ENCODE measurements at places on chromosomes 4 and X.

DNA sequence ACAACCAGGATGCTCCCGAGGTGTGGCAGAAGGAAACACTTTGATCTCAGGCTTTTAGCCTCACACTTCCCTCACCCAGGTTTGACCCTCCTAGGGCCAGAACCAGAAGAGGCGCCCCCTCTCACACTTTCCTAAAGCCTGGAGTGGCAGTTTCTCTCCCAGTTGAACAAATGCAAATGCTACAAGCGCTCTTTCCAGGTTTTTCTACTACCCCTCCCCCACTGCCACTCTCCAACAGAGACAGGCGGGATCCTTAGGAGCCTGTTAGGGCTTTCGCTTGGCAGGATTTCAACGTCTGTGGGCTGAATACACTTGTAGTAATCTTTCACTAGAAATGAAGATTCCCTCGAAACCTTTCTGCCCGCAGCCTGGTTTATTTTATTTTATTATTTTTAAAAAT, 2.4 kb downstream of the TSC22D3 start:
- ATAC-seq, result no peak

GRCh38 chr4:105620640-105621323, 68.4 kb downstream of the ARHGEF38 start:
- no peak for ATAC-seq

- ATAC-seq, result no peak
These were observed 51.0 kb downstream of the CYTL1 start for GRCh38 chr4:4968161-4968725.

DNA sequence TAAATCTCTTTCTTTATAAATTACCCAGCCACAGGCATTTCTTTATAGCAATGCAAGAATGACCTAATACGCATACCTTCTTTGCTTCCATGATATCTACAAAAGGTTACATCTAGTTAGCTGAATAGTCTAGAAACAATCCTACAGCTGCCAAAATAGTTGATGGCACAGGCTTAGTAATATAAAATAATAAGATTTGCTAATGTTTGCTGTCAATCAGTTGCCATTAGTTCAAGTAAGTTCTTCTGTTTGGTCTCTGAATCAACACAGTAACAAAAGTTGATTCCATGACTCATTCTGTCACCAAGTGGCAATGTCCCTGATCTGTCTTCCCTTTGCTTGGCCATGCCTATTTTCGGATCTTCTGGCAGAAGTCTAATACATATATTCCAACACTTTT, 470.2 kb downstream of the SPRY1 start:
- ATAC-seq, result no peak

DNA sequence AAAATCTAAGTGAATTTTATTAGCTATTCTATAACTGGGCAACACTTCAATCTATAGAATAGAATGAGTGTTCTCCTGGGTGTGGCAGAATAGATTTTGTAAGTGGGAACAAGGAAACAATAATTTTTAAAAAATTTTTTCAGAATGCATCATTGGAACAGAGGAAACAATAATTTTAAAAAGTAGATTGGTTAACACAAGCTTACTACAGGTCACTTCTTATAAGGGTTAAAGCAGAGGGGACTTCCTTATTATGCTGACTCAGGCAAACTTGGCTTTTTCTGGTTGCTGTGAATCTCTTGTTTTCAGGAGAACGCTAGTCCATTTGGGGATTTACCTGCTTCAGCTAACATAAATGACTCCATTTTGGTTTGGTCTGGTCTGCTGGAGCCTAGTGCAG, 52.5 kb downstream of the HOPX start:
- no peak for ATAC-seq

DNA sequence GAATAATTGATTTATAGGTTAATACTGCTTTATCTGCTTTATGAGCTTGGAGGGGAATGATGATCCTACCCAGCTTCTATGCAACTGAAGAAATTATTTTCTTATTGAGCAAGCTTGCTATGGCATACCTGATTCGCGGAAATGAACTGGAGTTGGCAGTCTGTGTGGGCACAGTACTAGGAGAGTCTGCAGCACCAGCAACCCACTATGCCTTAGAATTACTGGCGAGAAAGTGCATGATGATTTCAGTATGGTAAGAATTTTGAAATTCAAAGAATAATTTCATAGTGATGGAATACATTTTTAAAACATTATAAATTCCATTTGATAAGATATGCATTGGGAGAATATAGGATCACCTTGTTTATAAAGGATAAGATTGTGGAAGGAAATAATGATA, 32.3 kb downstream of the SPATA4 start:
- no peak for ATAC-seq

GRCh38 chr4:118076958-118077766, 42.9 kb downstream of the NDST3 start:
- no peak for ATAC-seq

DNA sequence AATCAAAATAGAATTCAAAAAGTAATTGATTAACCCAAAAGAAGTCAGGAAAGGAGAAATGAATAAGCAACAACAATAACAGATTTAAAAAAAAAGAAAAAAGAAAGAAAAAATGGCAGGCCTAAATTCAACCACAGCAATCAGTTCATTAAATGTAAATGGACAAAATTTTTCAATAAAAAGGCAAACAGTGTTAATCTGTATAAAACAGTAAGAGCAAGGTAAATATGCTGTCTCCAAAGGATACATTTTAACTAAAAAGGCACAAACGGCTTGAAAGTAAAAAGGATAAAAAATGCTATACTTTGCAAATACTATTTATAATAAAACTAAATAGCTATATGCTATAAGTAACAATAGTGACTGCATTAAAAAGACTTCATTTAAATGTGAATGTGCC, 582.0 kb downstream of the SPRY1 start:
- no peak for ATAC-seq

DNA sequence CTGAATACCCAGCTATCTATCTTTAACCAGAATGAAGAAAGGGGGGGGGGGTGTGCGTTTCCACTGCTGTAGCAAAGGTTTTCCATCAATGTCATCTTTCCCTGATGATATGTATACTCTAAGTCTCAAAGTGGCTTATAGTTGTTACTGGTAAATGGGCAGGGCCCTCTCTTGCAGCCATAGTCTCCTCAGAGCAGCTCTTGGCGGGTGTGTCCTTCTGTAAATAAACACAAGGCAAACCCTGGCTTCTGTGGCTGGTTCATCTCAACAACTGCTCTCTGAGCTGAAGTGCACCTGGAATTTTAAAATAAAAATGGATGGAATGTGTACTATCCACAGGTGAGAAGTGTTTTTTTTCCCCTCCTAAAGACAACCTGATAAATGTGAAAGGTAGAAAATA, 57.5 kb upstream of the SCML1 start:
- no peak for ATAC-seq
